ENCODE measurements at places on chromosomes 5 and 9.

DNA sequence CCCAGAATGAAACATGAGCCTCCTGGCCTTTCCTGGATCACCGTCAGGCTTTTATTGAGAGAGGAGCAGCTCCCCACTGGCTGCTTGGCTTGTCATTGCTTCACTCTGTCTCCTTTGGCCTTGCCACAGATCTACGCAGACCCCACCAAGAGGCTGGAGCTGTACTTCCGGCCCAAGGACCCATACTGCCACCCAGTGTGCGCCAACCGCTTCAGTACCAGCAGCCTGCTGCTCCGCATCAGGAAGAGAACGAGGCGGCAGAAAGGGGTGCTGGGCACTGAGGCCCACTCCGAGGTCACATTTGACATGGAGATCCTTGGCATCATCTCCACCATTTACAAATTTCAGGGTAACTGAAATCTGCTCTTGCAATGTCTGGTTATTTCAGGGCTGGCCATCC lies 11.2 kb downstream of the GTF3C5 start:
- no peak for DNase-seq

- DNase-seq: no peak
Observed at GRCh38 chr5:6737043-6737941, 24.1 kb downstream of the TENT4A start.

- no peak for DNase-seq
Observed at GRCh38 chr5:163162645-163163044, 274.8 kb upstream of the CCNG1 start.

DNA sequence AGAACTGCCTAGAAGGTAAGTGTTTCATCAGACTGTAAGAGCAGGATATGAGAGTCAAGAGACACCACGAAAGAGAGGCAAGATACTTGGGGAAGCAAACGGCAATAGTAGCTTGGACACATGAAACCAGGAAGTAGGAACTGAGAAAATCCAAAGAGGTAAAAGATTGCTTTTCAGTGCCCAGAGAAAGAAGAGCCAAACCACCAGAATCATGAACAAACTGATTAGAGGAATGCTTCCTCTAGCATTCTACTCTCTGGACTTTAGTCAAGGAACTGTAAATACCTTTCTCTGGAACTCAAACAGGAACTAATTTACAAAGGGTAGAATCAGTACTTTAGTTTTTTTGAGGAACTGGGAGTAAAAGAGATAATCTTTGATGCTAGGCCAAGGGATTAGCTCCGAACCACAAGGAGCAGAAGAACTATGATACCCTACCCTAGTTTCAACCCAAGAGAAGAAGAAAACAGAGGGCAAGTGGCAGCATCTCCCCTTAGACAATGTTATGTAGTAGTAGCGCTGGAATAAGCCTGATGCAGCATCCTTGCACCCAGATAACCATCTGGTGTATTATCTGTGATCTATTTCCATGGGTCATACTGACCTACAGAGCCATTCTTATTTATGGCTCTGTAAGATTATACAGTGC lies 41.3 kb downstream of the EFCAB9 start:
- no peak for DNase-seq

GRCh38 chr5:142360607-142361120 lies 35.8 kb upstream of the SPRY4 start:
- DNase-seq: no peak

- no peak for DNase-seq
Observed at GRCh38 chr5:72541501-72542225, 34.5 kb upstream of the ZNF366 start.

DNA sequence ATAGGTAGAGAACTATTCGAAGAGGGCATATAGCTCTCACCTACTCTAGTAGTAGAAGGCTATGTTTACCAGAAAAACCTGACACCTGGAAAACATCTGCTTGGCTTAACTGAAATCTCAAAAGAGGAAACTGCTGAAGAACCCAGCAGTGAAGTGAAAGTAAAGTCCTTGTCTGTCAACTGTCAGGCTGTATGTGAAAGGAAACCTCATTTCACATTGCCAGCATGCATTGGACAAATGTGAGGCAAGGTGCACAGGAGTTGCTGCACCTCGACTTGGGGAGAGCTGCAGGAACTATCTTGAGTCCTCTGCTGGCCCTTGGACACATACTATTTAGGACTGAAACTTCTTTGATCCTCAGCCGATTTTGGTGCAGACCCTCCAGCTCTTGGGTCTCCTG lies 53.3 kb downstream of the NREP start:
- DNase-seq: no peak

- DNase-seq: no peak
Observed at GRCh38 chr9:13759551-13759950, 480.1 kb upstream of the MPDZ start.

- no peak for DNase-seq
Observed at GRCh38 chr9:35920051-35920620, 10.8 kb downstream of the SPAAR start.

- no peak for DNase-seq
Observed at GRCh38 chr5:17282283-17283120, 65.1 kb downstream of the BASP1 start.

DNA sequence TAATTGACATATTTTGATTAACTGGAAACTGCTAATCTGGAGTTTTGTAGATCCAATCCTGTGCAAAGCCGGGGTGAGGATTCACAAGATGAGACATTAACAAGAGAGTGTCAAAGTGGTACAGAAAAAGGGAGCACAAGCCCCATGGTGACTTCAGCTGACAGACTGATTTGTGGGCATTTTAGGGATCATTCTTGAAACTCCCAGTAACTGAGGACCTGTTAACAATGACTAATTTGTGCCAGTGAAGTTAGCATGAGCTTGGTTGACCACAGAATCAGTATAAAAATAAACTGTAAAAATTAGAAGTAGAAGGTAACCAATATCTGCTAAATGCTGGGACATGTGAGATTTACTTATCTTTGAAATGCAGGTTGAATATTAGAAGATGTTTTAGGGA lies 1578.3 kb downstream of the EFNA5 start:
- DNase-seq: no peak

DNA sequence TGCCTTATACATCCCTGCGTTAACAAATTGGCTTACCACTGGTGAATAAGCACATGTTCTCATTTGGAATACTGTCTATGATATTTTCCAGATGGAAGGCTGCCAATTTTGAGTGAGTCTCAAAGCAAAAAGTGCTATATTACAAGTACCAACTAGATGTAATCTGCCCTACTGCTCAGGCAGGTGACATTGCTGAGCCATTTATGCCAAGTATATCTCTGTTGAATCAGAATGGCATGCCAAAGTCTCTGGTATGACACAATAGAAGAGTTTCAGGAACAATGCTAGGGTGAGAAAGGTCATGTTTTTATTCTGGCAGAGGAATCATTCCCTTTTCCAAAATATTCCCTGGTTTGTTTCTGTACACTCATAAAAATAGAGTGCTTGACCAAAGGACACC lies 356.5 kb downstream of the CDH9 start:
- DNase-seq: peak; percentile 79

GRCh38 chr9:133505901-133506652 lies 18.7 kb downstream of the MYMK start:
- no peak for DNase-seq

DNA sequence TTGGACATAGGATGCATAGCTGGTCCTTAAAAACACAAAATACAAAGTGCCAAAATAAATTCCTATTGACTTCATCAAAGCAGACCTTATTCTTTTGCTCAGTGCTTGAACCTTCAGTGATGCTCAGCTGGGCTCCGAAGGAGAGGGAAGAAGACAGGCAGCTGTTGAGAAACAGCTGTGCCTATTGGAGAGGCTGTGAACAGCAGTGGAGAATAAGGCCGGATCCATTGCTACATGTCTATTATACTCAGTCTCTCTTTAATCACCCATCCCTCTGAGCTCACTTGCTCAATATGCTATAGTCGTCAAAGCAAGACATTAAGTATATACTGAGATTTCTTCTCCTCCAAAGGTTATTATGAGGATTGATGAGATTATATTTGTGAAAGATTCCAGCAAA lies 174.4 kb downstream of the CHSY3 start:
- DNase-seq: no peak

- DNase-seq: peak; percentile 55
Observed at GRCh38 chr5:101977729-101978345, 318.2 kb downstream of the SLCO4C1 start.

DNA sequence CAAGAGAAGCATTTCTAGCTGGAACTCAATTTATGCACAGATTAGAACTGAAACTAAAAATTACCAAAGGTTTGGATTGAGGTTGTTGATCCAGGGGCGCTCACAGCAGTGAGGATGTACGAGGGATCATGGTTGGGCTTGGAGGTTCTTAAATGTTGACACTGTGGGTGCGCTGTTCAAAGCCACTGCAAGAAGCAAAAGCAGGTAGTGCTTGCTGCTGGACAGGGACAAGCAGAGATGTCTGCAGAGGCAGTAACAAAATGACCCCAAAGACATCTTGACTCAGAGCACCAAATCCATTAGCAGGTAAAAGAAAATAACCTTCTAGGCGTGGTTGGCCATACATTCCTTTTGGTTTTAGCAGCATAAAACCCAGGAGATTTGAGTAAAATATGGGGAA lies 468.4 kb downstream of the ZSWIM6 start:
- no peak for DNase-seq

GRCh38 chr9:86836797-86837196 lies 110.5 kb downstream of the GAS1 start:
- DNase-seq: no peak

GRCh38 chr5:101393795-101394450 lies 490.8 kb upstream of the ST8SIA4 start:
- no peak for DNase-seq

DNA sequence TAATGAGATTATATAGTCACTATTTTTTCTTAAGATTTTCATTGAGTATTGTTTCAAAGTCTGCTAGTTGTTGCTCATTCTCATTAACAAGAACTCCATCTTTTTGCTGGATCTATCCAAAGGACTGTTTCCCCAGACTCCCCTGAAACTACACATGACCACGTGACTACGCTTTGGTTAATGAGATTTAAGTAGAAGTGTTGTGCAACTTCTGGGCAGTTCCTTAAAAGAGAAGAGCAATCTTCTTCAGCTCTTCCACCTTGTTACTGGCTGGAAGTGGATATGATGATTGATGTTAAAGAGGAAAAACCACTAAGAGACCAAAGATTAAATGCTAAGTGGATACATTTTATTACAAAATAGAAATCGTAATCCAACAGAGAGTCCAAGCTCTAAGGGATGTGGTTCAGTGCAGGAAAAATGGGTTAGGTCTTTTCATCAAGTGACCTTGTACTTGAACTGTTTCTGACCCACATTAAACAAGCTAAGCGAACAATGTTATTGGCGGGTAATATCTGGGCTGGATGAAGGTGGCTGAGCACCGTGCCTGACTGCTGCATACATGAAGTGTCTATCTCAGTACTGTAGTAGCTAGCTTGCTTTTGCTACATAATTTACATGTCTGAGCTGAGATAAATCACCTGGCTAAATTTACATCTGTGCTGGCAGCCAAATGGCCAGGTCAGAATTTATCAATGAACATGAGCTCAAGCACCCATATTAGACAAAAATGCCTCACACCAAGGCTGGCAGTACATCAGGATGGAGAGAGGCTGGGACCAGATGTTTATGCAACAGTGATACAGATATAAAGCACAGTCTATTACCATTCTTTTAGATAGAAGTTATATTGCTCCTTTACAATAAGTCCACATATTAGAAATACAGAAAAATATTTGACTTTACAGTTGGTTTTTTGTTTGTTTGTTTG lies 7.5 kb upstream of the CTNNAL1 start:
- no peak for DNase-seq

DNA sequence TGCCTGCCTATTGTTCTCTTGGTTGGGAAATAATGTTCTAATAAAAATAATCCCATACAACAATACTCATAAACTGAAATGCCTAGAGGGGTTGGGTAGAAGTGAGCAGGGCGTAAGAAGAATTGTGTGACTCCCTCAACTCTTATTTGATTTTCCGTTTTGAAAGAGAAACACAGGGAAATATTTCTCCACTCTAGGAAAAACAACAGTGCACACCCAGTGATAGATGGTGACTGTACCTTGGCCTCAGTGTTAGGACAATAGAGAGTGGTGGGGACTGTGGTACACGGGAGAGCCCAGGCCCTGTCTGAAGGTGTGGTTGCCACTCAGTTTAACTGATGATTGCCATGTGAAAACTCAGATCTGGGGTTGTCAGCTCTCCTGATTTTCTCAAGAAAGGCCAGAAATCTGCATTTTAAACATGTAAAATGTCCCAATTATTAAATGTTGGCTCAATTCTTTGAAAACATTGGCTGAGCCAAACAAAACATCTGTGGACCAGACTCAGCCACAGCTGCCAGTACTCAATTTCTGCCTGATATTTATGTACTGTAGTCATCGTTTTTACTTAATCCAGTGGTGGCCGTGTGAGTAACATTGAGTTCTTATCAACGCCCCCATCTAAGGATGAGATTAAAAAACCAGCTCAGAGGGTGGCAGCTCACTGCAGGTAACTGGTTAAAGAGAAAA lies 103.8 kb upstream of the ZNF618 start:
- no peak for DNase-seq

DNA sequence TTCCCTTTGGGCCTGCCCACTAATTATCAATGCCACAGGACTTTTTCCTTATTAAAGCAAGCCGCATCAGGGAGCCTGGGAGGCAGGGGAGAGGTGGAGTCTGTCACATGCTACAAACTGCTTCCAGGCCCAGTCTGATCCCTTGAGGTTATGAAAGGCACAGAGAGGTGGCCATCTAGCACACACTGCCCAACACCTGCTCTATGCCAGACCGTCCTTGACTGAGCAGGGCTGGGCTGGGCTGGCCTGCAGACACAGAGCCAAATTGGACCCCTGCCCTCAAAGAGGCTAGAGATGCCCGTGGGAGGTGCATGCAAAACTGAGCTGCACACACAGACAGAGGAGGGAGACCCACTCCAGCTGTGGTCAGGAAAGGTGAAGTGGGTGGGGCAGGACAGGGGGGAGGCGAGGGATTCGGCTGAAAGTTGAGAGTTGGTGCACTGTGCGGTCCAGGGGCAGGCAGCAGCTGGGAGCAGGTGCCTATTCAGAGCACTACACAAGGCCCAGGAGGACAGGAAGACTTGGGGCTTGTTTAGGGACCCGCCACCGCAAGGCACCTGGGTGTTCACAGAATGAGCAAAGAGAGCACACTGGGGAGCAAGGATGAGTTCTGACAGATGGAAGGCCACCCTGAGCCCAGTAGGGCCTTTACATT lies 36.4 kb upstream of the TCF7 start:
- DNase-seq: no peak

GRCh38 chr9:92807757-92808725 lies 43.4 kb upstream of the BICD2 start:
- peak; percentile 53 for DNase-seq

DNA sequence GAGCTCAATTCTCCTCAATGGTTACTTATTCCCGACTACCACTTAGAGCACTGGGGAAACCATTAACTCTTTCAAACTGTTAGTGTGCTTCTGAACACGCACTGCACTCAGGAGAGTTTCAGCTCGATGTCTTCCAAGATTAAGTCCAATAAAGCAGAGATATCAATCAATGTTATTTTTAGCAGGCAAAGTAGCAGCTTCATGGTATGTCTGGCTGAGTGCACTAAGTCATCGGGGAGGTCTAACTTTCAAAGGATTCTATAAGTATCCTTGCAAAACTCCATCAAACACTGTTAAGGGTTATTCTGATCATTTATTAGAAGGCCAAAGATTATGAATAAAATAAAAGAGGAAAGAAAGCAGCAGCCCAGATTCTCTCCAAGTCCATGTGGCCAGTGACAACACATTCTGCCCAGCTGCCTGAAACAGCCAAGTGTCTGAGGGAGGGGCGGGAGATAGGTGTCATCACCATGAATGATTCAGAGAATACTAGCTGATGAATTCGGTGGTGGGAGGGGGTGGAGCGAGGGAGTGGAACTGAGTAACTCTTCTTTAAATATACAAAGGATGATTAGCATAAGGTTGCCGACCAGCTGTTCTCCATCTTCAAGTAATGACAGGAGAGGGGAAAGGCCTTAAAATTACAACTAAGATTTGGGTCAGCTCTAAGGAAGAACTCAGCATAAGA lies 21.3 kb downstream of the NREP start:
- no peak for DNase-seq

GRCh38 chr5:39417979-39418378 lies 6.8 kb downstream of the DAB2 start:
- no peak for DNase-seq
